ENCODE measurements at places on chromosomes 7 and 10.

- no peak for DNase-seq
These were observed 6.4 kb downstream of the UPF2 start for GRCh38 chr10:12036073-12036655.

GRCh38 chr7:137399827-137400823 is 56.6 kb upstream of the PTN start:
- DNase-seq = peak; percentile 56

DNA sequence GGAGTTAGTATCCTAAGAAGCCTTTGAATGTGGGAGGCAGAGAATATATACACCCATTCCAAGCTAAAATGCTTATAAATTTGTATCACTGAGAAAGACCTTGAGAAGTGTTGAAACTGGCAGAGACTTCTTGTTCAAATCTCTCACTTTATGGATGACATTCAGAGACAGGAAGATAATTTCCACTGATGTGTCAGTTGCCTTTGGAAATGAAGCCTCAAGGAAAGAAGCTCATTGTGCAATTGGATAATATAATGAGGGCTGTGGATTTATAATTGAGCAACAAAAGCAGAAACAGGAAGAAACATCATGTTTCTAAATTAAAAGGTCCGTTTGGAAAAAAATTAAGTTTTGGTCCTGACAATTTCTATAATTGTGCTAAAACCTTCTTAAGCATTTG is 789.9 kb upstream of the IGFBP3 start:
- DNase-seq = no peak

- DNase-seq = peak; percentile 81
These were observed 116.2 kb downstream of the FAM107B start for GRCh38 chr10:14658331-14659127.

DNA sequence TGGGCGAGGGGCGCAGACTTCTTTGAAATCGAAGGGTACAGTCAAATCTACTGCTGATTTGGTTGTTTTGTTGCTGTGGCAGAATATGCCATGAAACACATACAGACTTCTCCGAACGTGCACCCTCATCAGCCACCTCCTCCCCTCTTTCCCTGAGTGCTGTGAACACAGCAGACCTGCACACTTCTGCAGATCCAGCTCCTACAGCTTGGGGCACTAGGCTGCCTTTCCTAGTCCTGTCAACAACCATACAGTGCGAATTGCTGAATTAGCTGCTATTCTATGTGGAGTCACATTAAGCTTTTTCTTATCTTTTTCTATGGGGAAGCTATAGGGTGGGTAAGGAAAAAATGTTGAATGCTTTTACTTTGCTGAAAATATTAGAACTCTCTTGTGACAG is 57.5 kb downstream of the COL17A1 start:
- no peak for DNase-seq

- DNase-seq = no peak
These were observed 9.5 kb upstream of the LBX1 start for GRCh38 chr10:101238732-101239105.

GRCh38 chr7:31494421-31494820 is 19.5 kb upstream of the ITPRID1 start:
- no peak for DNase-seq

DNA sequence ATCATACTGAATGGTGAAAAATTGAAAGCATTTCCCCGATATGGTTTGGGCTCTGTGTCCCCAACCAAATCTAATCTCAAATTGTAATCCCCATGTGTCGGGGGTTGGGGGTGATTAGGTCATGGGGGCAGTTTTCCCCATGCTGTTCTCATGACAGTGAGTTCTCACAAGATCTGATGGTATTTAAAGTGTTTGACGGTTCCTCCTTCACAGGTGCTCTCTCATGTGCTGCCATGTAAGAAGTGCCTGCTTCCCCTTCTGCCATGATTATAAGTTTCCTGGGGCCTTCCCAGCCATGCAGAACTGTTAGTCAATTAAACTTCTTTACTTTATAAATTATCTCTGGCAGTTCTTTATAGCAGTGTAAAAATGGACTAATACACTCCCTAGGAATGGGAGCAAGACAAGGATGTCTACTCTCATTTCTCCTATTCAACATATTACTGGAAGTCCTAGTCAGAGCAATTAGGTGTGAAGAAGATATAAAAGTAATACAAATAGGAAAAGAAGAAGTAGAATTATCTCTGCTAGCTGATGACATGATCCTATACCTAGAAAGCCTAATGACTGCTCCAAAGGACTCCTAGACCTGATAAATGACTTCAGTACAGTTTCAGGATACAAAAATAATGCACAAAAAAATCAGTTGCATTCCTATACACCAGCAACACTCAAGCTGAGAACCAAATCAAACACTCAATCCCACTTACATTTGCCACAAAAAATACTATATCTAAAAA is 260.6 kb downstream of the RNLS start:
- DNase-seq = no peak

DNA sequence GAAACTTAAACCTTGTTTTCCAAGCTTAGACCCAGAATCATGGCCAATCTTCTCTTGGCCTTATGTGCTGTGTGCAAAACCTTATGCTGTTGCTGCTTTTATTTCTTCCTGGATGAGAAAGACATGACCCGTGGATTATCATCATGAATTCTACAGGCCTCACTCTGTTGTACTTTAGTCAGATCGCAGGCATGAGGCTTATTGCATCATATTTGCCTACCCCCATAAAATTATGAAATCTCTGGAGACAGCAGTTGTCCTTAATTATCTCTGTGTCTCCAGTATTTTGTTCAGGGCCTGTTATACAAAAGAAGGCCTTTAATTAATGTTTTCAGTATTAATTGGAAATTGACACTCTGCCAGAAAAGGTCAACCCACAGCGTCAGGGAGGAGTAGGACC is 71.6 kb downstream of the PLCE1 start:
- DNase-seq = peak; percentile 21

- peak; percentile 17 for DNase-seq
These were observed 636.2 kb upstream of the IGFBP3 start for GRCh38 chr7:46557295-46557711.

GRCh38 chr10:88702848-88703597 is 3.0 kb upstream of the LIPK start:
- peak; percentile 10 for DNase-seq

DNA sequence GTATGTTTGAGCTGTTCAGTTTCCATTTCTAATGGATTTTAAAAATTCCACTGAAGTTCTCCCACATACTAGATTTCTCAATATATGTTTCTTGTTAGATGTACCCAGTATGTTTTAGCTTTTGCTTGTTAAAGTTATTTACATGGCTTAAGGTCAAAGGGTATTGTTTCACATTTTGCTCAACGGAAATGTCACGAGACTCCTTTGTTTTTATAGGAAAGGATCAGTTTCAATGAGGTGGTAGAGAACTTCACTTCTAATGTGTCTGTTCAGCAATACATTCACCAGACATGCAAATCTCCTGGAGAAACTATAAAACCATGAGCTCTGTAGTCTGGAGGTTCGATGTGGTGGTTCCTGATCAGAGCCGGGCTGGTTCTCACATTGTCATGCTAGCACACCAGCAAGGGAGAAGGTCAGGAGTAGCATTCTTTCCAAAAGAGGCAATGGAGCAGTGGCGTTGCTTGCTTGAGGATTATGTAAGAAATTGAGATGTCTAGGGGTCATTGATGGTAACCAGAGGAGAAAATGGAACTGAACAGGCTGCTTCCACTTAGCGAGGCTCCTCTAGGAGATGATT is 114.0 kb downstream of the RAB18 start:
- no peak for DNase-seq

DNA sequence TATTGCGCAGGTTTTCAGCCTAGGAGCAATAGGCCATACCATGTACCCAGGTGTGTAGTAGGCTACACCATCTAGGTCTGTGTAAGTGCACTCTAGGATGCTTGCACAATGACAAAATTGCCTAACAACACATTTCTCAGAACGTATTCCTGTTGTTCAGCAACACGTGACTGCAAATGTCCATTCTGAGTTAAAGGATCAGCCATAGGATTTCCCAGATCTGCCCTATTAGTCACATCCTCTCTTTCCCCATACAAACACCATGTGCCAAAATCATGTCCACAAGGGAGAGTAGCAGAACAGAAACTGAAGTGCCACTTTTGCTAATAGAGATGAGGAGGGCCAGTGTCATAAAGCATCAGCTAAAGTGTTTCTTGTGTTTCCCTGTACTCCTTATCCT is 42.6 kb upstream of the AMPH start:
- peak; percentile 83 for DNase-seq

DNA sequence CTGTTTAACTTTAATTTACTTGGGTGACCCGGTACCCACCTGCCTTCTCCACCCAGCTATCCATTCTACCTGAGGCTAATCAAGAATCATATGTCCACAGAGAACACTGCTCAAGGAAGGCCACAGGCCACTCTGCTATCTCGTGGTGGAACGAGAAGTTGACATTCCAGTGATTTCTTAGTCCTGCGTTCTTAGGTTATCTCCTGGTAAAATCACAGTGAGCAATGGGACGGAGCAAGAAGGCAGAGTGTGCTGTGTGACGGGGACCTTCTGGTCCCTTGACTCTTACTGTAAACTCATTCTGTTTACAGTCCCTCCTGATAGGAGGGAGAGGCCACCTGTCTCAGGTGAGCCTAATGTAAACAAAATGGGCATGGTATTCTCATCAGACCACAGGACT is 256.6 kb downstream of the TNS3 start:
- no peak for DNase-seq

GRCh38 chr7:36732806-36733205 is 8.5 kb upstream of the AOAH start:
- DNase-seq = no peak

DNA sequence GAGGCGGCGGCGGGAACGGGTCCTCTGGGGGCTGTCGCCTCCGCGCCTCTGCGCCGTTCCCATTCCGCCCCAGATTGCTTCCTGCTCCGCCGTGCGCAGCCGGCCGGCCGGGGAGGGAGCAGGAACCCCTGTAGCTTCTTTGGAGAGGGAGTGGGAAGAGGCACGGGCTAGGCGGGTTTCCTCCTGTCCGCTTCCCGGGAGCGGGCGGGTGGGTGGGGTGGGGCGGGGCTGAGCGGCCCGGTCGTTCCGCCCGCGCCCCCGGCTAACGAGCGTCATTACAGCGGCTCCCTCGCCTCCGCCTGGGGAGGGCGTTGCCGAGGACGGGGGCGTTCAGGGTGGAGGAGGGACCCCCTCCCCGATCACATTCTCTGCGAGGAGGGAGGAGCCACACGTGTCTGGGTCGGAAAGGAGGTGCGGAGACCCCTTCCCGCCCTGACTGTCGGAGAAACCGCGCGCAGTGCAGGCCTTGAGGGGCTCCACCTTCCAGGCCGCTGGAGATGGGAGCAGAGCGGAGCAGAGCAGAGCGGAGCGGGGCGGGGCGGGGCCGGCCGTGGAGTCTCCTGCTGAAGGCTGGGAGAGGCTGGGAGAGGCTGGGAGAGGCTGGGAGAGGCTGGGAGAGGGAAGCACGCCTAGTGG is 39.7 kb downstream of the AGAP3 start:
- no peak for DNase-seq

- no peak for DNase-seq
These were observed 22.7 kb upstream of the MAP3K8 start for GRCh38 chr10:30411263-30411662.

- DNase-seq = no peak
These were observed 9.1 kb downstream of the LAMB1 start for GRCh38 chr7:107993891-107994291.

DNA sequence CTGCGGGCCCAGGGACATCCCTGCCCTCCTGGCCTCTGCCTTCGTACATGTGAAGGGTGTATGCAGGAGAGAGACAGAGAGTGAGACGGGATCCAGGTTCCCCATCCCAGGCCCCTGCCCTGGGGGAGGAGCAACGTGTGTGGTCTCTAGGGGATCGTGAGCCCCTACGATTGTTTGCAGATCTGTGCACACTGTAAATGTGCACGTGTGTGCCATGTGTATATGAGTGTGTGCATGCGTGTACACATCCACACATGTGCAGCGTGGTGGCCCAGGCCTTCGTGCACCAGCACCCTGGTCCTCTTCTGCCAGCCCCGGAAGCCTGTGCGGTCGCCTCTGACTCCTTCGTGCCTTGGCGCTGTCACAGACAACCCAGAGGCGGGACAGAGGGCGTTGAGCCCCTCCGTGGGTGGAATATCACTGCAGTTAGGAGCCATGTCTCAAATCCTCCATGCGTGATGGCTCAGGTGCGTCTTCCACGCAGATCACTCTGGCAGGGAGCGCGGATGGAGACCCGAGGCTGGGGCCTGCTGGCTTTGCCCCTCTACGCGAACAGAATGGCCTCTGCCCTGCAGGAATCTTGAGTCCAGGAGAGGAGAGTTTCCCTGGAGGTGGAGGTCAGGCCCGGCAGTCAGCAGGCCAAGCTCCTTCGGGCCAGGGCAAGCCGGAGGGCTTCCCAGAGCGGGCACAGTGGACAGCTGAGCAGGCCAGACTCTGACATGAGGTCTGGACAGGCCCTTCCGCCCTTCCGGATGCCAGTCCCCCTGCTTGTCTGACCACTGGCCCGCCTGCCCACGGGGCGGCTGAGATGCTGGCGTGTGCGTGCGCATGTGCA is 97.5 kb downstream of the UNCX start:
- DNase-seq = no peak

- no peak for DNase-seq
These were observed 62.0 kb upstream of the ST8SIA6 start for GRCh38 chr10:17516376-17516775.

DNA sequence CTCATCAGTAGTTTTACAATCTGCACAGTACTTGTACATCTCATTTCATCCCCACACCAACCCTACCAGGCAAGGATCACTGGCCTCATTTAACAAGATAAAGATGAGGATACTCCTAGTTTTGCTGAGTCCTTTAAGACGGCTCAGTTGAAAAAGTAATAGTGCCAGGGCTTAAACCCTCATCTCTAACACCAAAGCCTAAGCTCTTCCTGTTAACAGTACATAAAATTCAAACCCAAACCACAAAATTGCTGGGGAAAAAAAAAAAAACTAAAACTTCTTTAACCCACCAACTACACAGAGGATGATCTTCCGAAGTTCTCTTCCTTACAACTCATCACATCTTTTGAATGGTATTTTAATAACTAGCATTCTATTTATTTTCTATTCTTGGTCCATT is 1.3 kb downstream of the SAR1A start:
- no peak for DNase-seq

GRCh38 chr7:5596046-5596895 is 172.6 kb upstream of the TNRC18 start:
- peak; percentile 96 for DNase-seq

- no peak for DNase-seq
These were observed 24.8 kb upstream of the MKI67 start for GRCh38 chr10:128151031-128151430.

- DNase-seq = no peak
These were observed 128.2 kb downstream of the DOCK1 start for GRCh38 chr10:127033216-127034033.

DNA sequence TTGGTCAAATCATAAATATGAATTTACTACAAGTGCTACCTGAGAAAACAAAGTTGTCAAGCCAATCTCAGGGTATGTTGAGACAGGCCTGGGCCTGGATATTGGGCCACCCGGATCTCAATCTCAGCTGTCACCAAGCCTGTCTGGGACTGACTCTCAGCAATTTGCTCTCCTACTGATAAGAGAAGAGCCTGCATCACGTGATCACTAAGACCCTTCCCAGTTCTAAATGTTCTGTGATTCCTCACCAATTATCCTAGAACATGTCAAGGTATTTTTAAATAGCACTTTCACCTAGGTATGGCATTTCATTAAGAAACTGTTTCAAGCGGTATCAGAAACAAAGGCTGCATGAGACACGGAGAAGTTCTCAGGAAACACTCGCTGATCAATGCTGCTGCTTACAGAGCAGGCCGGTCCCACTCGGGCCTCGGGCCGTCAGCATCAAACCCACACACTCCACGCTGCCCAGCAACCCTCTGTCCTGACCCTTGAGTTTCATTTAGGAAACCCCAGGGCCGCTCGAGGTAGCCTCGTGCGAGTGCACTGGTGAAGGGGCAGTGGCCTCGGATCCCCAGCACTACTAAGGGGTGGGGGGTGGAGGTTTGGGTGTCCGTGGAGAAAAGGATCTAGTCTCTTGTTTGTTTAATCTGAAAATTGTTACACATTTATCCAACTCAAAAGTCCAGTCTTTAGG is 4.1 kb downstream of the KLF6 start:
- DNase-seq = no peak
